Hematopoietic multipotent progenitor cell (in vitro differentiated cells): ENCODE measurements at places on chromosomes 3 and 15. TPM values are rescaled to one million over a fixed set of nuclear protein-coding genes. Genes with fewer than 3 reads are reported as not detected.

CLCN2 gene
- 3.5 TPM for total RNA-seq

TMIE gene
- under 0.01 TPM for total RNA-seq

C3orf70 gene
- total RNA-seq, result under 0.01 TPM

GOLGA8J gene
- under 0.01 TPM for total RNA-seq

SH3GL3 gene
- 0.27 TPM for total RNA-seq

GRCh38 chr15:84006421-84006820 is 229.2 kb upstream of the GOLGA6L4 start:
- DNase-seq, result no peak

- no peak for DNase-seq
Measured at GRCh38 chr3:48409291-48410201, 20.3 kb downstream of the PLXNB1 start.

DNA sequence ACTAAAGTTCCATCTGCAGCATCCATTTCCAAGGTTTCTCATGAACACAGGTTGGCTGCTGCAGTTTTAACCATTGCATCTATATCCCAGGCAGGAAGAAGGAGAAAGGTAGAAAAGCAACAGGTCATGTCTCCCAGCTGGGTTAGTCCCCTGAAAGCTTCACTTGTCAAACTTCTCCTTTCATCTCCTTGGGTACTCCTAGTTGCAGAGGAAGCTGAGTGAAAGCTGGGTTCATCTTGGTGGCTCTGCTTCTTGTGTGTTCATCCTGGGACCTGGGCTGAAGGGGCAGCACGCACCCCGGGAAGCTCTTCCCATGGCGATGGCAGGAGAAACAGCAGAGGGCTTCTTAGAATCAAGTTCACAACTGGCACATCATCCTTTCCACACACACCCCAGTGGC is 61.3 kb upstream of the NR2C2 start:
- no peak for DNase-seq

- peak; percentile 23 for DNase-seq
Measured at GRCh38 chr3:179421500-179421899, 29.8 kb downstream of the GNB4 start.

DNA sequence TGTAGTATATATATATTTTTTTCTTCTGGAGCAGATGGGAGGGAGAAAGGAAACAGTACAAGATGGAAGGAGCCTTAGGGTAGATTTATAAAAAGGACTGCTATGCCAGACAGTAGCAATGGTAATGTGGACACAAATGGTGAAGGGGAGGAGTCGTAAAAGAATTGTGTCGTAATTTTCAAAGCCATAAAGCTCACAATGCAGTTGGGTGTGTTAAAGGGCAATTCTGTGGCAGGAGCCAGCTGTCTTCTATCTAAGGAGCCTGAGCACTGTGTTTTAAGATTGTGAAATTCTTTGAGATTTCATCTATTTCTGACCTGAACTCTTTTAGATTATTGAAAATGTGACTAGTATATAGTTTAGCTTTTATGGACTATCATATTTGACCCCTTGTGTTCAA is 58.9 kb downstream of the CNOT10 start:
- no peak for DNase-seq

DNA sequence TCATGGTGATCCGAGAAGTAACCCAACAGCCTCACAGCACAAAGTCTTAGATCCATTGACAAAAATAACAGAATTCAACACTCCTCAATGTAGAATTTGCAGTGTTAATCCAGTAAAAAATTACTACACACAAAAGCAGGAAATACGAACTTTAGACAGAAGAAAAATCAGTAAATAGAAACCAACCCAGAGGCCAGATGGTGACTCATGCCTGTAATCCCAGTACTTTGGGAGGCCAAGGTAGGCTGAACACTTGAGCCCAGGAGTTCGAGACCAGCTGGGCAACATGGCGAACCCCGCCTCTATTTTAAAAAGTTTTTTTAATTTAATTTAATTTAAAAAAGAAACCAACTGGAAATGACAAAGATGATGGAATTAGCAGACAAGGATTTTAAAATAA is 36.1 kb downstream of the SELENOT start:
- no peak for DNase-seq

DNA sequence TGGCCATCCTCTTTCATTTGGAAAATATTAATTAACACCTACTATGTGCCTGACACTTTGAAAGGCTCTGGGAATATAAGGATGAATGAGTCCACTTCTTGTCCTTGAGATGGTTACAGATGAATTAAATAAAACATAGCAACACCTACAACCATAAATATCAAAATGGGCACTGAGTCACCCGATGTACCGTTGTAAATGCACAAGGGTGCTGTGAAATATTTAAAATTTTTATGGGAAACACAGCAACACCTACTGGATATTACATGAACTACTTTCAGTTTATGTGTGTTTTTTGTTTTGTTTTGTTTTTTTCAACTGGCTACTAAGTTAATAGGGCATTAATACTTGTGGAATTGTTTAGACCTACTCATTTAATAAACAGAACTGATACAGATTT is 239.0 kb upstream of the NAALADL2 start:
- DNase-seq, result peak; percentile 57

- no peak for DNase-seq
Measured at GRCh38 chr3:100072326-100073048, 41.8 kb downstream of the FILIP1L start.

- DNase-seq, result no peak
Measured at GRCh38 chr3:32960404-32961170, 9.1 kb downstream of the CCR4 start.

DNA sequence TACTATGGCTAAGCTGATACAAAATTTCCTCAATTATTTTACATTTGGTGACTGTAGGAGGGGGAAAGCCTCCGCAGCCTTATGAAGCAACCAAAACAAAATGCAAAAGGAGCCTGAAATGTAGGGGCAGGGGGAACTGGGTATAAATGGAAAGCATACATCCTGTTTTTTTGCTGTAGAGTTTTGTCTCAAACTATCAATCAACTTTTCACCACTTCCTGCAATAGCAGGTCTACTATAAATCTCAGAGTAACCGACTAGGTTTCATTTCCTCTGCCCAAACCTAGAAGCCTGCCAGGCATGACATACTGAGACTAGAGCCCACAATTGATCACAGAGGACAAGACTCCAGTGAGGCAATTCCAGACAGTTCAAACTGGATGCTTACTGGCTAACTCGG is 91.3 kb downstream of the SHQ1 start:
- DNase-seq, result no peak

GRCh38 chr15:68217341-68217740 is 12.2 kb downstream of the CLN6 start:
- DNase-seq, result no peak

DNA sequence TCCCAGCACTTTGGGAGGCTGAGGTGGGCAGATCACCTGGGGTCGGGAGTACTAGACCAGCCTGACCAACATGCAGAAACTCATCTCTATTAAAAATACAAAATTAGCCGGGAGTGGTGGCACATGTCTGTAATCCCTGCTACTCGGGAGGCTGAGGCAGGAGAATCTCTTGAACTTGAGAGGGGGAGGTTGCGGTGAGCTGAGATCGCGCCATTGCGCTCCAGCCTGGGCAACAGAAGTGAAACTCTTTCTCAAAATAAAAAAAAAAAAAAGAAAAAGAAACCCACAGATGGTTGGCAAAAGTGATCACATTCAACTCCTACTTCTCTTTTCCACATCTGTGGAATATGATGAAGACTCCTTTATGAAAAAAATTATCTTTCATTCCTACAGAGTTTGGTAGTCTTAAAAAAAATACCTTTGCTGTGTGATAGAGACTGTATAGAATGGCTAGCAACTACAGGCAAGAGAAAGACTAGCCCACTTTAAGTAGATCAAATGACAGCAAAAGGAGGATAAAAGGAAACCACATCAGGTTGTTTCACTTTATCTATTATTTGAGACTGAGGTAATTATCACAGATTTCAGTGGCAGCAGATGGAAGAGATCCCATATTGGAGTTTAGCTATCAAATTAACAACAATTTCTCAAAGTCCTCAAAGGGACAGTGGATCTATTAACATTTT is 172.9 kb upstream of the TSPAN3 start:
- no peak for DNase-seq
